ENCODE measurements at places on chromosomes 6 and 20. TPM values are rescaled to one million over a fixed set of nuclear protein-coding genes. Genes with fewer than 3 reads are reported as not detected.

The TXLNB gene
- 135 TPM for total RNA-seq

DNA sequence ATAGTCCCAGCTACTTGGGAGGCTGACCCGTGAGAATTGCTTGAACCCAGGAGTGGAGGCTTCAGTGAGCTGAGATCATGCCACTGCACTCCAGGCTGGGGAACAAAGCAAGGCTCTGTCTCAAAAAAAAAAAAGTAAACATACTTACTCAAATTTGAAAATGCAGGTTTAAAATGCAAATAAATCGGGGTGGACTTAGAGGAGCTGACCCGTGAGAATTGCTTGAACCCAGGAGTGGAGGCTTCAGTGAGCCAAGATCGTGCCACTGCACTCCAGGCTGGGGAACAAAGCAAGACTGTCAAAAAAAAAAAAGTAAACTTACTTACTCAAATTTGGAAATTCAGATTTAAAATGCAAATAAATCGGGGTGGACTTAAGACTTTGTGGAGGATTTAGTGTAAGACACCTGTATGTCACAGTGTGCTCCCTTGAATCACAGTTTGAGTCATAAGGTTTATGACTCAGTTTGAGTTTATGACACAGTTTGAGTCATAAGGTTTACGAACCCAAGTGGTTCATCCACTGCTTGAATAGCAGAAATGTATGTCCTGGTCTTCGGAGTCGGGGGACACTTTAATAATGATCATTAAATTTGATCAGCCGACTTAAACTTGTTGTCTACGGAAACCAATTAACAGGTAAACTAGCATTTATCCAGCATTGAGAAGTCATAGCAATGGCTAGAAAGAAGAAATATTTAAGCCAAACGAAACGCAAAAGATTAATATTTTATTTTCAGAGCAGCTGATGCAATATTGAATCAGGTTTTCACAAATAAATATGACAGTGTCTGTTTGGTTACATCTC is 6.8 kb upstream of the MRPS10 start:
- DNase-seq: no peak

GRCh38 chr6:156316583-156317125 is 460.5 kb upstream of the ARID1B start:
- DNase-seq: no peak

DNA sequence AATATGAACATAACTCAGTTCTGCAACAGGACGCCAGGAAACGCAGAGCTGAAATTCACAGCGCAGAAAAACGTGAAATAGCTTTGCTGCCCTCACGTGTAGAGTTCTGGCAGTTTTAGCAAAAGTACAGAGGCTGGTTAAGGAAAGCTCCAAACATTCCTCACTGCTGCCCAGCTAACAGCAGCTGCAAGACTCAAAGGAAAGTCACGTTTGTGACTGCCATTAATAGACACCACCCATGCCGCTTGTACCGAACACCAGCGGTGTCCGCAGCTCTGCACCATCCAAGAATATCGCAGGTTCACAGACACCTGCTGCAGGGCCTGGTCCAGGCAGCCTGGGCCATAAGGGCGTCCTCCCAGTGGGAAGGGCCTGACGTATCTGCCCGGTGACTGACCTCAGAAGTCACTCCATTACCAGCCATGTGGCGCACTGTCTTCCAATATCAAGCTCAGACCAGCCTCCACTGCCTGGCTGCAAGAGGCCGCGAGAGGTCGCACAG is 61.4 kb downstream of the WDR27 start:
- no peak for DNase-seq

DNA sequence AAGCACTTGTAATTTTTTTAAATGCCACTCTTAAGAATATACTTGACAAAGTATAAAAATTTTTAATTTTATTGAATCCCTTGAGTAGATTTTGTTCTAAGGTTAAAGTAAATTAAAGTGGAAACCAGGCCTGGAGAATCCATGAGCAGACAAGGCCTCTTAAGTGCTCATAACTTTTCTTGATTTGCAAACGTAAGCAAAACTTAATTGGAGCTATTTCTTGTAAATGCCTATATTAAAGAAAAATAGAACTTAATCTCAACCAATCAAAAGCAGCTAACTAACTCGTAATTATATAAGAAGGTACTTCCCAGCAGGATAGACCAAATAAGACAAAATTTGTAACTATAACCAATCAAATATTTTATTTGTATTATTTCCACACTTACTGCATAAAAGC is 12.7 kb upstream of the DEFB129 start:
- no peak for DNase-seq

Data from cardiac septum (tissue), 1 donor.